ENCODE measurements at places on chromosomes 2 and 18.

GRCh38 chr2:236341067-236341466 lies 76.9 kb upstream of the ASB18 start:
- peaks cover 19% of the 10 kb centered on the region for H3K27me3 ChIP-seq
- no peak overlapping the region for H3K4me3 ChIP-seq
- no peaks in the 10 kb centered on the region for H3K4me1 ChIP-seq
- no peaks in the 10 kb centered on the region for H3K36me3 ChIP-seq

- H3K27me3 ChIP-seq, result no peaks in the 10 kb centered on the region
- no peaks in the 10 kb centered on the region for H3K4me1 ChIP-seq
- no peaks in the 10 kb centered on the region for H3K36me3 ChIP-seq
- no peak for DNase-seq
Observed at GRCh38 chr2:235406430-235406829, 87.4 kb upstream of the AGAP1 start.

GRCh38 chr18:58928386-58928785 lies 63.7 kb downstream of the ZNF532 start:
- DNase-seq, result no peak
- H3K4me1 ChIP-seq, result no peaks in the 10 kb centered on the region
- 0 out of 2 replicates have a peak, but pooled peaks cover 11% of the 10 kb centered on the region for H3K36me3 ChIP-seq
- no peaks in the 10 kb centered on the region for H3K27me3 ChIP-seq
- H3K4me3 ChIP-seq, result no peak overlapping the region

DNA sequence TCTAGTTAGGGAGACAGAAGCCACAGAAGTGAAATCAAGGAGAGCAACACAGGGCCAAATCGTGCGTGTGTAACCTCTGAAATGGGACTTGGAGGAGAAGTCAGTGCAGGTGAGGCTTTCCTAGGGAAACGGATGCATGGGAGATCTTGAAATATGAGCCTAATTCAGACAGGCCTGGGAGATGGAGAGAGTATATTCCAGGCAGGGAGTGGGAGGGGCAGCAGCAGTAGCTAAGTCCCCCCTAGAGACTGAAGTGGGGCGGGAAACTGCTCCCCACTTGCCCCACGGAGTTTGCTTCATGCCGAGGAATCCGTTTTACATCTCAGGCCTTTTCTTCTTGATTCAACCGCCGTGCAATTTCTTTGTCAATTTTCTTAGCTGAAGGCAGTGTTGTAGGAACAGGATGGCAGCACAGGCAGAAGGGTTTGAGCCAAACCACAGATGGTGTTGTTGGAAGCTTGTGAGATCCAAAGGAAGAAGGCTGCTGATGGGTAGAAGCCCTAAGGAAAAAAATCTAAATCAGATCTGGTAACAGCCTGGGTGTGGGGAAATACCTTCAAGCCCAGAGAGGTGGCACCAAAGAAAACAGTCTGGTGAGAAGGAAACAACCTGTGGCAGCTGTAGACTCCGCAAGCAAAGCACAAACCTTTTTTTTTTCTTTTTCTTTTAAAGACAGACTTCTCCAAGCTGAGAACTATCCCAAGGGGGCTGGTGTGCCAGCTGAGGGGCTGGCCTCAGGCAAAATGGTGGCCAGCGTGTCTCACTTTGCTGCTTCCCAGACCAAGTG lies 40.2 kb downstream of the EPAS1 start:
- H3K4me3 ChIP-seq, result no peak overlapping the region
- no peaks in the 10 kb centered on the region for H3K27me3 ChIP-seq
- peaks cover 53% of the 10 kb centered on the region for H3K4me1 ChIP-seq
- peak overlapping the region; percentile 100 for H3K27ac ChIP-seq
- H3K36me3 ChIP-seq, result no peaks in the 10 kb centered on the region

DNA sequence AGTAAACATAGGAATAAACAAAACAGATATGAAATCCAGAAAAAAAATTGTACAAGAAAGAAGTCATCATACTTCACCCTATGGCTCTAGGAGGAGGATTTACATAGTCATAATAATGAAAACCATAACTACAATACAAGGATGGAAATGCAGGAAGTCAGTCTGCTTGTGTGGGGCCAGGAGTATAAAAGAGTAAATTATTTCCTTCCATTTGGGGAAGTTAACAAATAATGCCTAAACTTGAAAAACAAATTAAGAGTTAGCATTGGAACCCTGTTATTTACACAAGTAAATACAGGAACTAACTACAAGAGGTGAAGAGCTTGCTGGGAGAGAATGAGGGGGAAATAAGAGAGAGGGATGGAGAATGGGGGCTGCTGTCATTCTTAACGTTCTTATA lies 15.4 kb downstream of the TMEM163 start:
- H3K27ac ChIP-seq, result no peak overlapping the region

- no peaks in the 10 kb centered on the region for H3K36me3 ChIP-seq
- no peak for DNase-seq
- H3K4me1 ChIP-seq, result no peaks in the 10 kb centered on the region
- H3K27ac ChIP-seq, result no peak overlapping the region
Observed at GRCh38 chr2:212022966-212023365, 515.6 kb downstream of the ERBB4 start.

DNA sequence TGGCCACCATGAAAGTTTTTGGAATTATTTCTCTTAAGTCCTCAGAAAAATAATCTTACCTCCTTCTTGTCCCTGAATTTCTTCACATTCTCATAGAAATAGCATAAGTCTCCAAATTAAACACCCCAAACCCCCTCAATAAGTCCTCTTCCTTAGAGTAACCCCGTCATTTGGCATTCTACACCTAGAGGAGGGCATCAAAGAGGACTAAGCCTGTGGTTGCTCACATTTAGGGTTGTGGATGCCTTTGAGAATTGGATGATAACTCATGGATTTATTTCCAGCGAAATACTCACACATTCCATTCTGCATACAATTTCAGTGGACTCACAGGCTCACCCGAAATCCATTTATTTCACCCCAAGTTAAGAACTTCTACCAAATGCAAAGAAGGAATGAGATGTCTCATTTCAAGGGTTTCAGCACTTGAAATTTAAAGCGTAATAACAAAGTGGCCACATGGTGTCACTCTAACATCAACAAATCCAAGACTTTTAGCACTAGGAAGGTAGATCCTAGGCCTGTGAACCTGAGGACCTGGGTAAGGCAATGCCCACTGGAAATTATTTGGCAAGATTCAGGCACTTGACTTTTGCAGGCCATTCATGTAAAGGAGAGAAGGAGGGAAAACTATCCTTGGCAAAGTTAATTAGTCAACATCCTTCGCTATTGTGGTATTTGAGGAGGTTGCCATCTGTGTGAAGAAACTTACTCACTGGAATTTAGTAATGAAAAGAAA lies 24.6 kb downstream of the DYTN start:
- H3K27me3 ChIP-seq, result no peaks in the 10 kb centered on the region
- no peaks in the 10 kb centered on the region for H3K4me1 ChIP-seq
- DNase-seq, result peak; percentile 67
- no peak overlapping the region for H3K27ac ChIP-seq
- no peak overlapping the region for H3K4me3 ChIP-seq
- H3K36me3 ChIP-seq, result no peaks in the 10 kb centered on the region

- no peak overlapping the region for H3K4me3 ChIP-seq
- DNase-seq, result no peak
- no peaks in the 10 kb centered on the region for H3K4me1 ChIP-seq
- no peaks in the 10 kb centered on the region for H3K27me3 ChIP-seq
- no peaks in the 10 kb centered on the region for H3K36me3 ChIP-seq
- H3K27ac ChIP-seq, result no peak overlapping the region
Observed at GRCh38 chr2:140604096-140604495, 1526.7 kb downstream of the LRP1B start.

GRCh38 chr2:111186121-111186715 lies 65.5 kb downstream of the BCL2L11 start:
- H3K36me3 ChIP-seq, result no peaks in the 10 kb centered on the region
- H3K27me3 ChIP-seq, result no peaks in the 10 kb centered on the region
- DNase-seq, result no peak

Measured in GM23248 (cell line).